ENCODE measurements at places on chromosomes 7 and 10. TPM values are rescaled to one million over a fixed set of nuclear protein-coding genes. Genes with fewer than 3 reads are reported as not detected.

Gene TRPV6
- total RNA-seq: not detected

Gene GIGYF1
- total RNA-seq: 17.2 TPM

GRCh38 chr7:4612939-4613841 is 68.9 kb upstream of the FOXK1 start:
- no peak for DNase-seq

Gene ANKIB1
- total RNA-seq: 23.3 TPM

- DNase-seq: no peak
Observed at GRCh38 chr7:28698840-28699239, 259.3 kb downstream of the TRIL start.

DNA sequence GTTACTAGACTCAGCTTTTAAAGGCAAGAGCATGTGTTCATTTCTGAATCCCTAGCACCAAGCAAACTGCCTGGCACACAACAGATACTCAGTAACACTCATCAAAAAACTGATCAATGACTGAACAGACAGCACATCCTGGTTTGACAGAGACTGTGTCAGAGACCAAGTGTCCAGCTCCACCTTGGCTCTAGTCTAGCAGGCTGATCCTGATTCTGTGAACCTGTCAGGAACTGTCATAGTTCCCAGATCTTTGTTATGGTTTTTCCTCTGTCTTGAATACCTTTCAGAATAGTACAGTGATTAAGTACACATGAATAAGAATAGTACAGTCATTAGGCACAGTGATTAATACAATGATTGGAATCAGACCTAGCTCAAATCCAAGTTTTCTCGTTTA is 53.0 kb downstream of the TPK1 start:
- no peak for DNase-seq

Gene PAPOLB
- 0.30 TPM for total RNA-seq

- no peak for DNase-seq
Observed at GRCh38 chr7:91357901-91358300, 93.7 kb downstream of the FZD1 start.

Gene CDNF
- total RNA-seq: 0.69 TPM

Gene DOCK4
- total RNA-seq: 38.0 TPM

DNA sequence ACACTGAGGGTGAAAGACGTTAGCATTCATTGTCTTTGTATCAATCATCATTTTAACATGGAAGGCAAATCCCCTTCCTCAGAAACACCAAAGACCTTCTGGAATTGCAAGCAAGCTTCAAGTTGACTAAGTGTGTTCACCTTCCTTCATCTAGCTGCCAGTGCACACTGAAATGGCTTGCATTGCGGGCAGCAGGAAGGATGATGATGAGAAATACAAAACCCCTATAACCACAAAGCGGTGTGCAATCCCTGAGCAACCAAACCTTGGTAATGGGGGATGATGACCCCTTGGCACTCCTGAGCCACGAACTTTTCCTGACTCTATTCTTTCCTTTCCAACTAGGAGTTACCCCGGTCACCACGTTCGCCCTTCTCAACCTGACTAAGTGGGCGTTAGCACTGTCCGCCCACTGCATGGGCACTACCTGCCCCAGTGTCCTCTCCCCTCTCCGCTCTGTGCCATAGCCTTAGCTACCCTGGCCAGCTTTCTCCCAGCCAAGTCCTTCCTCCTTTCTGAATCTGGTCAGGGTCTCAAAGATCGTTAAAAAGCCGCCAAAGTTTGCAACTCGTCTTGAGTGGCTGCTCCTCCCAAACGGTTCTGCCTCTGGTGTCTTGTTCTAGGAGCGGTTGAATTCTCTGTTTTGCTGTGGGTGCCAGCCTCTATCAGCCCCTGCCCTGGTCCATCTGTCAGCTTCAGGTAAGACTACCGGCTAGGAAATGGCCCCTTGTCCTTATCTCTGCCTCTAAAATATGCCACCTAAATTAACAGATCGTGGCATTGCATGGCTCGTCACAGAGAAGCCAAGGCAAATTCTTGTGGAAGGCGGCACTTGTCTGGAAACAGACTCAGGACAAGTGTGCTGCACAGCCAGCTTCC is 586 bp upstream of the AOC1 start:
- DNase-seq: no peak
